Right cardiac atrium (tissue), 5 donors: ENCODE measurements at places on chromosomes 7 and 10. TPM values are rescaled to one million over a fixed set of nuclear protein-coding genes. Genes with fewer than 3 reads are reported as not detected.

CXCL12 gene
- total RNA-seq = 114 TPM

GOLGA7B gene
- 11.7 TPM for total RNA-seq

ZNF117 gene
- total RNA-seq = 7.6 TPM

RASSF4 gene
- 92.1 TPM for total RNA-seq
